ENCODE measurements at places on chromosomes 6 and 20. TPM values are rescaled to one million over a fixed set of nuclear protein-coding genes. Genes with fewer than 3 reads are reported as not detected.

The ASIP gene
- 0.28 TPM for polyA plus RNA-seq

The UBE2C gene
- polyA plus RNA-seq, result 66.1 TPM

DNA sequence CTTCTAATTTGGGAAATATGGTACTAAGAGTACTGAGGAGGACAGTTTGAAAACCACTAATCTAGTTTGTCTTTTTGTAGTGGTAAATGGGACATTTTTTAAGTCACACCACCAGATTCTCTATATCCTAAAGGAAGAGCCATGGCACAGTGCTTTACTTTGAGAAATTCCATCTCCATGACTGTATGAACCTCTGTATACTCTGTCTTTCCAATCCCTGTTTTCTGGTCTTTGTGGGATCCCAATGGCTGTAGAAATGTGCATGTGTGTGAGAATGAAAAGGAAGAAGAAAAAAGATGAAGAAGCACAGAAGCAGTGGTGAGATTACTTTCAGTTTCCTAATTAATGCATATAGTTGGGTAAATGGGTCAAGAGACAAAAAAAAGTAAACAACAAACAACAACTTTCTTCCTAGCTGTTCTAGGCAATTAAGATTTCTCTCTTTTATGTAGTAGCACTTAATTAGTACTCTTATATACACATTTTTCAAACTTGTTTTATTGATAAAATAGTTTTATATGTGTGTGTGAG lies 141.2 kb upstream of the HCRTR2 start:
- DNase-seq, result no peak

DNA sequence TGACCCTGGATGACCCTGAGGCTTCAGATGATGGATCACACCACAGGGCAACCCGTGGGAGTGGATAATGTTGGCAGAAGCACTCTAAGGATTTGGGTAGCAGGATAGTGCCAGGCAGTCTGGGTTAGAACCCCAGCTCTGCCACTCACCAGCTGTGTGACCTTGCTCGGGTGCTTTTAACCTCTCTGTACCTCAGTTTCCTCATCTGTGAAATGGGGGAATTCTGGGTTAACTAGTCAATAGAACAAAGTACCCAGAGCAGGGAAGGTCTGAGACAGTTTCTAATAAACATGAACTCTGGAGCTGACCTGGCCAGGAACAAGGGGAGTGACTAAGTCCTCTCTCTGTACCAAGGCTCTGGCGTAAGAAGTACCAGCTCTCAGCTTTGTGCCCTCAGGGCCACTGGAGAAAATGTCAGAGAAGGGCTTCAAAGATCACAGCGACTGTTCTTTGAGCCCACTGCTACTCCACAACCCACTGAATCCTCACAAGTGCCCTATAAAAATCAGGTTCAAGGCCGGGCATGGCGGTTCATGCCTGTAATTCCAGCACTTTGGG lies 14.7 kb upstream of the NOL4L start:
- DNase-seq, result no peak

- DNase-seq, result no peak
Measured at GRCh38 chr6:26268659-26269402, 96.2 kb upstream of the BTN3A2 start.

The ZBTB46 gene
- 13.6 TPM for polyA plus RNA-seq

DNA sequence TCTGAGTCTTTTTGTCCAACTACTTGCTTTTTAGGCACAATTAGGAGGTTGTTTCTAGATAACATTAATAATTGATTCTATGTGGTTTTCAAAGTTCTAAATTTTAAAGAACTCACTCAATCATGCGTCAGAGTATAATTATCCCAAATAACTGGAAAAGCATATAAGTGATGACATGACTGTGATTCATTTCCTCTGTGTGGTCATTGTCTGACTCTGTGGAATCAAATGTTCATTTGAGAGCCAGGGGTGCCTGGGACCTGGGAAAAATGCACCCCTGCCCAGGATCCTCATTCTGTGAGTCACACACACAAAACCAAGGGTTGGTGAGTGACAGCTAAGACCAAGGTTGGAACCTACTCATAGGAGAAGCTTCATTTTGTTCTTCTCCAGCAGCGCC lies 127.1 kb upstream of the MLIP start:
- no peak for DNase-seq

GRCh38 chr20:48636301-48636700 lies 191.5 kb downstream of the PREX1 start:
- no peak for DNase-seq

DNA sequence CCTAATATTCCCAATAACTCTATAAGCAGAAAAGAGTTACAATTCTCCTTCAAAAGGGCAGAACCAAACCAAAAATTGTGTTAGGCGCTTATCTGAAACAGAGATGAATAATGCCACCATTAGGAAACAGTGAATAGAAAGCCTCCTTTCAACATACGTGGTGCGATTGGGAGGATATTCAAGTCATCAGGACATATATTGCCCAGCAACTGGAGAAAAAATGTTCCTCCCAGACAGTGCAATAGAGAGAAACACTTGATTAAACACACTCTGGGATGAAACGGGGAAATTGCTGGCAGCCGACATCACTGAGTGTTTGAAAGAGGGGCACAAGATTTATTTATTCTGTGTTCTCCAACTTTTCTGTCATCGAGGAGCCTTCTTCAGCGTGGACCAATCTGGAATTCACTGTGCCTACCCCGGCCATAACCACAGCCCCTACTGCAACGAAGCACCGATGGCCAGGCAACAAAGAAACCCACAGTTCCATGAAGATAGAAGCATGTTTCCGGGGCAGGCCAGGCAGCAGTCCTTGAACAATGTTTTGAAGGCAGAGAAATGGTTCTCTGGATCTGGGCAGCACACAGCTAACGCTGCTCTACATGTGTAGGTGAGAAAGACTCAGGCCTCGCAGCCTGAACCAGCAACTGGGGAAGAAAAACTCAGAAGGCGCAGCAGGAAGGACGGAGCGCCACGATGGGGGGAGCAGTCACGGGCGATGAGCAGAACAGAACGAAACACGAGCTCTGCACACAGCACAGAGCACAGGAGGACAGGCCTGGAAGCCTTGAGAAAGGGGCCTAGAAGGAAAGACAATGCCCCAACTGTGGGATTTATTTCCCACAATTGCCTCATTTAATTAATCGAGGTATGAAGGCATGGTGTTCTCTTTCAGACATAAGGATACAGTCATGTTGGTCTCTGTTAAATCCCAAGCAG lies 234.2 kb upstream of the FOXQ1 start:
- DNase-seq, result no peak

DNA sequence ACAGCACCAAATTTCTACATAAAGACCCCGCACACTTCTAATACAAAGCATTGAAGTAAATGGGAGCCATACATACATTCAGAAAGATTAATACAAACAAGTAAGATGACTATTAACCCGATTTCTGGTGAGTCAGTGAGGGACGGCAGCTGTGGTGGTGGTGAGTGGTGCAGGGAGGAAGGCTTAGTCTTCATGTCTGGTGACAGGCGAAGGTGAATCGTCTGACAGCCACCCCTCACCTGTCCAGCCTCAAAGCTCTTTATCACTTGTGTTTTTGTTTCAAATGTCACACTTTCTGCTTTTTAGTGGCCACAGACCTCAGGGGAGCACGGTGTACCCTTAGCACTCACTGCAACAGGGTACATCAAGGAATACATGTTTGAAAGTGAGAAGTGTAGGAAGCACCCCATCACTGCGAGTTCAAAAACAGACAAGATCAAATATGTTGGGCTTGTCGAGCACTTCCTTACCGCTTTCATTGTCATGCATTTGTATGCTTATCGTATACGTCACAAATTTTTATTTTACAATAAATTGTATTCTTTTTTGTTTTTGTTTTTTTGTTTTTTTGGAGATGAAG lies 63.5 kb downstream of the IRF4 start:
- no peak for DNase-seq

GRCh38 chr20:50323777-50324775 lies 133.4 kb downstream of the CEBPB start:
- DNase-seq, result no peak

DNA sequence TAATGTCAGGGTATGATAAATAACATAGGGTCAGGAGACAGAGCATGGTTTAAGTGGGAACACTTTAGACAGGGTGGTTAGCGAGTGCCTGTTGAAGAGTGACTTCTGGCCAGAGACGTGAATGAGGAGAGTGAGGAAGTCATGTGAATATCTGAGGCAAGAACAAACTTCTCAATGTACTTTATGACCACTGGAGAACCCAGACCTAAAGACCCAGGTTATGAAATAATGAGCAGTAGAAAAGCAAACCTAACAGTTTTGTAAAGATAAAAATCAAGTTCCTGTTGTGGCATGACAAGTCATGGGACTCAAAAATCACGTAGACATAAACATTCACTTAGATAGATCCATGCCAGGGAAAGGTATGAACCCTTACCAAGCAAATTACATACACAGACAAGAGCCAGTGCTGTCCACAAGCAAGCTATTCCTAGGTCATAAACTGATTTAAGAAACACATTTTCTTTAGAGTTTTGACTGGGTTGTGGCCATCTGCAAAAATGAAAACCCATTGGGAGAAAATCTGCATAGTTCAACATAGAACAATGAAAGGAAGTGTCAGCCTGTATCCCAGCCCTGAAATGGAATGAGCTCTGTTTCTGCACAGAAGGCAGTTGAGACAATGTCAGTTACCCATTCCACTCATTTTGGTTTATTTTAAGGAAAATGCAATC lies 2.2 kb upstream of the MYCT1 start:
- no peak for DNase-seq

GRCh38 chr6:57262901-57263694 lies 41.0 kb upstream of the RAB23 start:
- no peak for DNase-seq

DNA sequence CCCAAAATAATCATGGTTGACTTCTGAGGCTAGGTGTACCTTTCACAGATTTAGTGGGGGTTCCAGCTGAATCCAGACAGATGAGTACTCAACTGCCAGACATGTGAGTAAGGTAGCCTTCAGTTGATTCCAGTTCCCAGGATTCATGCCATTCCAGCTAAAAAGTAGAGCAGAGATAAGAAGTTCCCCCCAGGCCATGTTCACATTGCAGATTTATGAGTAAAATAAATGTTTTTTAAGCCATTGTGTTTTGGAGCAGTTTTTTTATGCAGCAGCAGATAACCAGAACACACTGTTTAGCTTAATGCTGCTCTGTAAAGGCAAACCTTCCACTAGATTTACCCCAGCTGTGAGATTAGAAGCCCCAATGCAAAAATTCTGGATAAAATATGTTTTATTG lies 245.0 kb downstream of the RFPL4B start:
- no peak for DNase-seq

DNA sequence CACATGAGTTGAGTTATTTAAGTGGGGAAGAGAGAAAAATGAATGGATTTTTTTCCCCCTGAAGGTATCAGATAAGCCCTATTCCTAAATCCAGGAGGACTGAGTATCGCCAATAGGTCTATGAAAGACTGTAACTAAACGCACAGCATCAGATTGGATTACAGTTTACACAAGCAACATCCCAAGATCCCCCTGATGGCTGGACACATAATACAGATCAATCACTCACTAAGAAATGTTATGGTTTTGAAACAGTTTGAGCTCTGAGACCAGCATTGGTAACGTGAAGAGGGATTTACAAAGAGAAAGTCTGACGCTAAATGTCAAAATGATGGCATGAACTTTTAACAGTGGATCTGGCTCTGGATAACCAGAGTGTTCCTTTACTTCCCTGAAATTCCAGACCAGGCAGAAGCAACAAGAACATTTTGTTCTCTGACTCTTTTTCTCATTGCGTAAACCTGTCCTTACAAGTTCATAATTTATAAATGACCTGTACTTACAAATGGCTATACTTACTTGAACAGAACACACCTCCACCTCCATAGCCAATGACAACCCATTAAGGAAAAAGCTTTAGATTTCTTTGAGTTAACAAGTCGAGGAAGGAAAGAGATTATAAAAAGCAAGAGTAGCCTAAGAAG lies 131.8 kb upstream of the BEND3 start:
- DNase-seq, result no peak

DNA sequence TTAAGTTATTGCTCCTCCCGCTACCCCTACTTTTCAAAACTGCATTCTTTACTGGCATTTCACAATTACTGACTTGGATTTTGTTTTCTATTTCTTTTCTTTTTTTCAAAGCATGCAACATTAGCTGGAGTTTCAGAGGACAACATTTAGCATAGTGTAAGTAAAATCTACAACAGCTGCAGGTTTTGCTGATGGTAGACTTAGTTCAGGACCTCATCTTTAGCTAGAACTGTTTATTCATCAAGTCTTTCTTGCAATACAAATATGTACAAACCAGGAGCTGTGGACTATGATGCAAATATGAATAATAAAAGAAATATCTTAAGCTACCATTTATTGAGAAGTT lies 728 bp upstream of the CEP162 start:
- DNase-seq, result no peak

DNA sequence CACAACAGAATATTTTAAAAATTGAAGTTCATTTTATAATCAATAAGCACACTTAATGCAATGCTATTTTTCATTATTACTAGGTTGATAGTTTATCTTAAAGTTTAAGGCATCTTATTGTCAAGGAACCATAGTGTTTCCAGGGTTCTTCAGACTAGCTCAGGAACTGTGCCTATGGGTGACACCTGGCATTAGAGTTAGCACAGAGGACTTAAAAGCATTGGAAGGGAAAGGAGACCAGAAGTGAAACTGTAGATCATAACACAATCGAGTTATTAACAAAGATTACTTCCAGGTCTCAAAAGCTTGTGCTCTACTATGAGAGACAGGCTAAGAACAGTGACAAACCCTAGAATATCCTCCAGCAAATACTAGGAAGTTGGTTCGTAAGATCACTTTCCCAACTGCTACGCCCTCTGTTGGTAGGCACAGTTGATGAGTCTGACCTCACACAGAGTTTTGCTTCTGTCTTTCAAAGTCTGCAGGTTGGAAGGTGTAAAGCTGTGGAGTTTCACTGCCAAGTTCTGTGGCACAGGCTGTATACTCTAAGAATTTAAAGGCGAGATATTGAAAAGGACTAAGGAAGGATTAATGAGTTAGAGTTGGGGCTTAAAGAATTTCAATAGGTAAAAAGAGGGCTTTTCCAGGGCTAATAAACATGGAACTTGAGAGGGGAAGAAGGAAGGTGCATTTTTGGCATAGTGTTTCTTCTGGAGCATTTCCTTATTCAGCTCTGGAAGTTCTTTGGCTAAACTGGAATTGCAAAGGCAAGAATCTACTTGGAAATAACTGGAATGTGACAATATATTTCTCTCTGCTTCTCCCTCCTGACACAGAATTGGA lies 531.3 kb upstream of the JAG1 start:
- DNase-seq, result no peak

DNA sequence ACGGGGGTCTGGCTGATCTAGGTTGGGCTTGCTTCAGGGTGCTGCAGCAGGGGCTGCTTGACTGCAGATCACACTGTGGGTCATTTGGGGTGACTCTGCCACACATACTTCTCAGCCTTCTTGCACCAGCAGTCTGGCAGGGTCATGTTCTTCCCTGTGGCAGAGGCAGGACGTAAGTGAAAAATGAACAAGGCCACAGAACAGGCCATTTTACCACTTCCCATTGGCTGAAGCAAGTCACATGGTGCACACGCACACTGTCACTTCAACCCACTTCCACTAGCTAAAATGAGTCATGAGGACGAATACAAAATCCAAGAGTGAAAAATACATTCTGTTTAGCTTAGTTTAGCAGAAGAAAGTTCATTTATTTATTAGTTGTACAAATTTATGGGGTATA lies 168.6 kb upstream of the GGTLC1 start:
- DNase-seq, result no peak

GRCh38 chr20:20824924-20825584 lies 112.6 kb upstream of the RALGAPA2 start:
- peak; percentile 27 for DNase-seq

The SMLR1 gene
- 1.8 TPM for polyA plus RNA-seq

The CFB gene
- polyA plus RNA-seq, result 5.0 TPM

Data from right renal cortex interstitium (tissue), 3 donors.